Ovary (tissue), 10 donors: ENCODE measurements at places on chromosomes 6 and 20. TPM values are rescaled to one million over a fixed set of nuclear protein-coding genes. Genes with fewer than 3 reads are reported as not detected.

Gene SPATA25
- 4.2 TPM for total RNA-seq

GRCh38 chr20:61833807-61834610, 231.7 kb downstream of the TAF4 start:
- no peaks in the 10 kb centered on the region for H3K4me1 ChIP-seq
- H3K27me3 ChIP-seq: no peaks in the 10 kb centered on the region
- H3K27ac ChIP-seq: no peak overlapping the region

- no peak for DNase-seq
- no peaks in the 10 kb centered on the region for H3K4me1 ChIP-seq
- H3K36me3 ChIP-seq: no peaks in the 10 kb centered on the region
- H3K27ac ChIP-seq: no peak overlapping the region
Measured at GRCh38 chr6:106572875-106573585, 56.3 kb downstream of the RTN4IP1 start.

DNA sequence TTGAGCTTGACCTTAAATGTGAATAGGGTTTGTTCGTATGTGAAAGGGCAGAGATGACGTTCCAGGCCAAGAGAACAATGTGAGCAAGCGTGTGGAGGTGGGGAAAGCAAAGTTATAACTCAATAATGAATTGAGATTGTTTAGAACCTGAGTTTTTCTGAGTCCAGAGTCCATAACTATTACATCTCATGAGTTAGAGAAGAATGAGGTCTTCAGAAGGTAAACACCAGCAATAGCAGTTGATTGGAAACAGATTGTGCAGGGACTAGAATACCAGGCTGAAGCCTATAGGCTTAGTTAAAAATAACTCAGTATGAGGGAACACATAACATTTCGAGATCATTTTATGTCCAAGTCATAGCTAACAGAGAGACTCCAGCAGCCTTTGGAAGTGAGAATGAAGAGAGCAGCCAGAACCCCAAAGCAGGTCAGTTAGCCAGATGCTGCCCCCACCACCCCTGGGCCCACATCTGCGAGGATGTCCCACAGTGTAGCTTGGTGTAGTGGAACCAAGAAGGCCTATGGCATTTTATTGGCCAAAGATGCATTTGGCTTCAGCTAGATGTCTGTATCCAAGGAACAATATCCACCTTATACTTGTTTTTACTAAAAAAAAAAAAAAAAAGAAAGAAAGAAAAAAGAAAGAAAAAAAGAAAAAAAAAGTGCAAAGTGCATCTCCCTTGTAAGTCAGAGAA, 121.7 kb downstream of the TNFRSF21 start:
- no peaks in the 10 kb centered on the region for H3K4me1 ChIP-seq
- no peaks in the 10 kb centered on the region for H3K27me3 ChIP-seq
- no peaks in the 10 kb centered on the region for H3K36me3 ChIP-seq

DNA sequence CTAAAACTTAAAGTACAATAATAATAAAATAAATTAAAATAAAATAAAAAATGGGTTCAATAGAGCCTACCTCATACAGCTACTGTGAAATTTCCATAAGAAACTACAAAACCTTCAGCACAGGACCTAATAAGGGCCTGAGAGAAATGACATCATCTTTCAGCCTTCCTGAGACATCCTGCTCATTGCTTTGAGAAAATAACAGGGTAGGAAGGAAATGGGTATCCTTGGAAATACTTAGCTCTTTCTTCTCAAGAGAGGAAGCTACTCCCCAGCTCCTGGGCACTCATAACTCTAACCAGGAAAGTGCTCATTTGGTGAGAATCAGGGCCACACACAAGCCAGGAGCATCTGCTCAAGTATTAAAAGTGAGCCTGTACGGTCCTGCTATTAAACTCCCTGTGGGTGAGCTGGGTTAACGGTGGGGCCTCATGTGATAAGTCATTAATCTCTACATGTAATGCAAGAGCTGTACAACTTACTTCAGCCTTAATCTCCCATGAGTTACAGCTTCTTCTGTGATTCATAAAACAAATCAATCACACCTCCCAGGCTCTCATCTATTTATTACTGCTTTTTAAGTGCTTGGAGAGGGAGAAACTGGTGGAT, 141.4 kb downstream of the MAFB start:
- H3K4me1 ChIP-seq: no peaks in the 10 kb centered on the region
- no peak for DNase-seq
- no peaks in the 10 kb centered on the region for H3K27me3 ChIP-seq
- no peak overlapping the region for H3K27ac ChIP-seq
- no peaks in the 10 kb centered on the region for H3K36me3 ChIP-seq

DNA sequence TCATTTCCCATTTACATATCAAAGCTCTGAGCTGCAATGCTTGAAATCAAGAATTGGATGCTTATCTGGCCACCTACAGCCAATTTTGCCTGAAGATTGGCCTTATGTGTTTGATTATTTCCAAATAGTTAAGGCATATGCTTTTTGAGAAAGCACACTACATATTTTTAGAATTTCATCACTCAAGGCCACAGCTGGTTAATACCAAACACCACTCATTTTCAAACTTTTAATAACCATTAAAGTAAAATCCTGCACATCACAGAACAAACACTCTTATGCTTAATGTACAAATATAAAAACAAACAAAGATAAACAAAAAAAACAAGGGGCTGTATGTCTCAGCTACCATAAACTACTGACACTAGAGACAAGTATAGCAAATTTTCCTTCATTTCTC, 96.9 kb upstream of the HMGCLL1 start:
- H3K4me1 ChIP-seq: no peaks in the 10 kb centered on the region
- H3K27ac ChIP-seq: no peak overlapping the region
- no peaks in the 10 kb centered on the region for H3K27me3 ChIP-seq
- H3K36me3 ChIP-seq: no peaks in the 10 kb centered on the region

DNA sequence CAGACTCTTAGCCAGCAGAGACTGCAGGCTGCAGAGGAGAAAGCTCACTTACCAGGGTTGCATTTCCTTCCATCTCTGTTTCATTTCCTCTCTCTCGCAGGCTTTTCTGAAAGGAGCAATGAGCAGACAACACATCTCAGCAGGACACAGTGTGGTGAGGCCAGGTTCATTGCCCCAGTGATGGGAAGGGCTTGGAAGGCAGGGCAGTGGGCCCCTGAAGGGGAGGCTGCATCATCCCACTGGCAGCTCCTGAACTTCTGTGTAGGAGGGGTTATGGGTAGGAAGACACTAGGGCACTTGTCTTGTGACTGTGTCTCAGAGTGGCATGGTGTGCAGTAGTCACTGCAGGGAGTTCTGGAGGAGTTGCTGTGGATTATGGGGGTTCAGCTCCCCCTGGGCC, 246.8 kb downstream of the QKI start:
- H3K27ac ChIP-seq: no peak overlapping the region
- no peak for DNase-seq
- no peaks in the 10 kb centered on the region for H3K27me3 ChIP-seq
- no peaks in the 10 kb centered on the region for H3K4me1 ChIP-seq

- no peak overlapping the region for H3K4me3 ChIP-seq
- H3K4me1 ChIP-seq: no peaks in the 10 kb centered on the region
- no peak for DNase-seq
Measured at GRCh38 chr20:8115436-8115835, 16.6 kb upstream of the PLCB1 start.

DNA sequence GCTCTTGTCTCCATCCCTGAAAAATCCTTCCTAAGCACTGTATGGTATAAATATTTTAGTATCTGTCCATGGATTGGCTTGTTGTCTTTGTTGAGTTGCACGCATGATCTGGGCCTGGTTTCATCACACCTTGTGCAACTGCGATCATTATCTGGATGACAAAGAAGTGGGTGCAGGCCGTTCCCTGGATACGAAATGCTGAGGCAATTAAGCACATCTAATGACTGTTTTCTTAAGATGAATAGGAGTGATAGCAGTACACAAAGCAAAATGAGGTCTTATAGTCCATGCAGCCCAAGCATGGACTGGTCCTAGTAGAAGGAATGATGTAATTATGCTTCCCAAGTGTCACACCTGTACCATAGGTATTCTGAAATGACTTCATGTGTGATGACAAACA, 47.8 kb downstream of the SLC35D3 start:
- H3K36me3 ChIP-seq: no peaks in the 10 kb centered on the region
- H3K27ac ChIP-seq: no peak overlapping the region
- no peak overlapping the region for H3K4me3 ChIP-seq
- H3K27me3 ChIP-seq: no peaks in the 10 kb centered on the region
- H3K4me1 ChIP-seq: no peaks in the 10 kb centered on the region

DNA sequence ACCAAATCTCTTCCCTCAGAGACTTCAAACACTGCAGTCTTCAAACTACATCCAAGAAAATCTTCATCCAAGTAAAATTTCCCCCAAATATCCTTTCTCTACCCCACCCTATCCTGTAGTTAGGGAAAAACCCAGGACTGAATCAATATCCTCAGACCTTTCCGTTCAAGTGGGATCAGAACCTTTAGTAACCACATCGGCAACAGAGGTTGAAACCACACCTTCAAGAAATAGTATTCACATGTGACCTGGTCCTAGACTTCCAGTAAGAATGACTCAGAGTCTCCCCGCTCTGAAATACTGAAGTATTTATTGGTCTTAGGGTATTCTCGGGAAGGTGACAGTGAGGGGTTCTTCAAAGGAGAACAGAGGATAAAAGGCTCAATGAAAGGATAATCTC, 8.7 kb downstream of the HLA-DPA1 start:
- DNase-seq: no peak
- H3K36me3 ChIP-seq: no peaks in the 10 kb centered on the region
- H3K27me3 ChIP-seq: no peaks in the 10 kb centered on the region
- no peak overlapping the region for H3K27ac ChIP-seq
- no peak overlapping the region for H3K4me3 ChIP-seq
- no peaks in the 10 kb centered on the region for H3K4me1 ChIP-seq

DNA sequence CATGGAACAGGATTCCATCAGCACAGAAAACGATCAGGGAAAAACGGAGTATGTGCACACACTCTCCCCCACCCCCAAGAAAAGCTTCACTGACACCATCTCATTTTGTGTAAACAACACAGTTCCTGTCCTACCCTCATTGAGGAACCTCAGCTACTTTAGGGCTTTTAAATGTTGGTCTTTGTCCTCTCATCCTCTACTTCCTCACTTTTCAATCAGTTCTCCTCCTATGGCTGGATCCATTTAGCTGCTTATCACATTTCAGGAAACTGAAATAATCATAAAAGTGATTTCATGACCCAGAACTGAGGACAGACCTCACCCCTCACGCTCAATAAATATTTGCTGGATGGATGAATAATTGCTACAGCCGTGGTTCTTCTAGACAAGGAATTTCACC, 33.1 kb upstream of the PNRC1 start:
- no peaks in the 10 kb centered on the region for H3K36me3 ChIP-seq
- H3K27me3 ChIP-seq: no peaks in the 10 kb centered on the region
- H3K4me3 ChIP-seq: no peak overlapping the region
- H3K27ac ChIP-seq: no peak overlapping the region
- H3K4me1 ChIP-seq: peaks cover 5% of the 10 kb centered on the region

- H3K27ac ChIP-seq: no peak overlapping the region
- H3K4me3 ChIP-seq: no peak overlapping the region
- no peaks in the 10 kb centered on the region for H3K27me3 ChIP-seq
- DNase-seq: no peak
- no peaks in the 10 kb centered on the region for H3K4me1 ChIP-seq
Measured at GRCh38 chr6:168226902-168227318, 92.7 kb downstream of the DACT2 start.

DNA sequence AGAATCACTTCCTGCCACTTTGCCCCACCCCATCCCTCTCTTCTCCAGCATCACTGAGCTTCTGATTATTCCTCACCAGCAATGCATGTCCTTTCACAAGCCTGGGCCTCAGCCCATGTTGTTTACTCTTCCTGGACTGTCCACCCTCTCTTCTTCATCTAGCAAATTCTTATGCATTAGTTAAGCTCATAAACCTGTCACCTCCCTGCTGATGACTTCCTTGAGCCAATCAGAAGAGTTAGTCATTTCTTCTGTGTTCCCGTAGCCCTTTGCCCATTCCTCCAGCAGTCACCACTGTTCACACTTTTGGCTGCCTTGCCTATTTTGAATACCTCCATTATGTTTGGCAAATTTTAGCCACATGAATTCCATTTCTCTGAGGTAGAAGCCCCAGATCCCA, 4.1 kb upstream of the CRYBG1 start:
- no peaks in the 10 kb centered on the region for H3K36me3 ChIP-seq
- no peak for DNase-seq
- no peak overlapping the region for H3K4me3 ChIP-seq
- no peak overlapping the region for H3K27ac ChIP-seq

DNA sequence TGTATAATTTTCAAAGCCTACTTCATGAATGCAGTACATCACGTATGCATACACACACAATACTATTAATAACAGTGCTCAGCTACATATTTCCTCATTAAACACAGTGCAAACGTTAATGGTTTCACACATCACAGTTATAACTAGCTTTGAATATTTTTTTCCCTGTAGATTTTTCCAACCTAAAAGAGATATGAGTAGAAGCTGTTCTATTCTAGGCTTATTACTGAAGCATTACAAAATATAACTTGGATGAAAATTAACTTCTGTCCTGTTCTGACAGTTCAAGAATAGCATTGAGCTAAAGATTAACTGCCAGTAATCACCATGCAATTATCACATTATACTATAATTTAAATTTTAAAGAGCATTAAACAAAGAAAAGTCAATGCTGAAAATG, 6.2 kb downstream of the LMBRD1 start:
- no peak overlapping the region for H3K4me3 ChIP-seq
- H3K36me3 ChIP-seq: no peaks in the 10 kb centered on the region
- H3K27ac ChIP-seq: no peak overlapping the region
- no peak for DNase-seq

DNA sequence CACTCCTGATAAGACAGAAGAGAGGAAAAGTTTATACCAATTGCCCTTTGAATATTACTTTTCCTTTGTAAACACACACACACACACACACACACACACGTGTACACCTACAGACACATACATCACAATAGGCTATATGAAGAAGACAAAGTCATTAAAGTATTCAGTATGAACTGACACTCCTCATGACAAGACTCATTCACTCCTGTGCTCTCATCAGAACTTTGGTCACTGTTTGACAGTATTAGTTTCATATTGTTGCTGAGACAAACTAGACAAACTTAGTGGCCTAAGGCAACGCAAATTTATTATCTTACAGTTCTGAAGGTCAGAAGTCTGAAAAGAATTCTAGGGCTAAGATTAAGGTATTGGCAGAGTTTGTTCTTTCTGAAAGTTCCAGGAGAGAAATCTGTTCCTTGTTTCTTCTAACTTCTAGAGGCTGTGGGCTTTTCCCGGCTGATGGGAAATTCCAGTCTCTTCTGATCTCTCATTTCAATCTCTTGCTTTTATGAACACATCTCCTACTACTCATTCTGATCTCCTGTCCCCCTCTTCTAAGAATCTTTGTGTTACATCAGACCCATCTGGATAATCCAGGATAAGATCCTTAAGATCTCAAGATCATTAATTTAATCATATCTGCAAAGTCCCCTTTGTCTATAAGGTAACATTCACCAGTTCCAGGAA, 171.3 kb downstream of the HACE1 start:
- no peak overlapping the region for H3K27ac ChIP-seq
- H3K27me3 ChIP-seq: no peaks in the 10 kb centered on the region
- H3K4me3 ChIP-seq: no peak overlapping the region
- no peaks in the 10 kb centered on the region for H3K36me3 ChIP-seq
- no peak for DNase-seq
- H3K4me1 ChIP-seq: no peaks in the 10 kb centered on the region

Gene MYBL2
- 0.11 TPM for total RNA-seq

Gene PNPLA1
- total RNA-seq: not detected

Gene TCP11
- 0.61 TPM for total RNA-seq

Gene FOXP4
- total RNA-seq: 5.7 TPM
